T-helper 2 cell (primary cell): ENCODE measurements at places on chromosomes 12 and 14.

- no peak for DNase-seq
Observed at GRCh38 chr14:67680121-67680602, 5.7 kb upstream of the VTI1B start.

GRCh38 chr12:40222247-40222646 lies 2.5 kb upstream of the LRRK2 start:
- no peak for DNase-seq

DNA sequence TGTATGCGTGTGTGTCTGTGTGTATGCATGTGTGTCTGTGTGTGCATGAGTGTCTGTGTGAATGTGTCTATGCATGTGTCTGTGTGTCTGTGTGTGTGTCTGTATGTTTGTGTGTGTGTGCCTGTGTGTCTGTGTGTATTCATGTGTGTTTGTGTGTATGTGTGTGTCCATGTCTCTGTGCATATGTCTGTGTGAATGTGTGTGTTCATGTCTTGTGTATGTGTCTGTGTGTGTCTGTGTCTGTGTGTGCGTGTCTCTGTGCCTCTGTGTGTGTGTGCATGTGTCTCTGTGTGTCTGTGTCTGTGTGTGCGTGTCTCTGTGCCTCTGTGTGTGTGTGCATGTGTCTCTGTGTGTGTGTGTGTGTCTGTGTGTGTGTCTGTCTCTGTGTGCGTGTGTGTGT lies 82.4 kb downstream of the NINJ2 start:
- DNase-seq: no peak

DNA sequence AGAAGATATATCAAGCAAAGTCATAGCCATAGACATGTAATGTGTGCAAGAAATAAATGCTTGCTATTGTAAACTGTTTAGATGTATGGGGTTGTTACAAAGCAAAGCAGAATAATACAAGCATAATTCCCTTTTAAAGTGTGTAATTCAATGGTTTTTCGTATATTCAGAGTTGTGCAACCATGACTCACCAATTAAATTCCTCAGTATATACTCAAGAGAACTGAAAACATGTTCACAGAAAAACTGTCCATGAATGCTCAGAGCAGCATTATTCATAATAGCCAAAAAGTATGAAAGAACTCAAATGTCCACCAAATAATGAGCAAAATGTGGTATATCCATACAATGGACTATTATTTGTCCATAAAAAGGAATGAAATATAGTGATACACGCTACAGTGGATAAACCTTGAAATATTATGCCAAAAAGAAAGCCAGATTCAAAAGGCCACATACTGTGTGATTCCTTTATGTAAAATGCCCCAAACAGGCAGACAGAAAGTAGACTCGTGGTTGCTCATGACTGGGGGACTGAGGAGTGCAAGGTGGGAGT lies 9.3 kb downstream of the GXYLT1 start:
- no peak for DNase-seq

- no peak for DNase-seq
Observed at GRCh38 chr14:37650356-37651037, 55.1 kb downstream of the TTC6 start.

GRCh38 chr14:35435177-35435576 lies 30.6 kb upstream of the NFKBIA start:
- no peak for DNase-seq

DNA sequence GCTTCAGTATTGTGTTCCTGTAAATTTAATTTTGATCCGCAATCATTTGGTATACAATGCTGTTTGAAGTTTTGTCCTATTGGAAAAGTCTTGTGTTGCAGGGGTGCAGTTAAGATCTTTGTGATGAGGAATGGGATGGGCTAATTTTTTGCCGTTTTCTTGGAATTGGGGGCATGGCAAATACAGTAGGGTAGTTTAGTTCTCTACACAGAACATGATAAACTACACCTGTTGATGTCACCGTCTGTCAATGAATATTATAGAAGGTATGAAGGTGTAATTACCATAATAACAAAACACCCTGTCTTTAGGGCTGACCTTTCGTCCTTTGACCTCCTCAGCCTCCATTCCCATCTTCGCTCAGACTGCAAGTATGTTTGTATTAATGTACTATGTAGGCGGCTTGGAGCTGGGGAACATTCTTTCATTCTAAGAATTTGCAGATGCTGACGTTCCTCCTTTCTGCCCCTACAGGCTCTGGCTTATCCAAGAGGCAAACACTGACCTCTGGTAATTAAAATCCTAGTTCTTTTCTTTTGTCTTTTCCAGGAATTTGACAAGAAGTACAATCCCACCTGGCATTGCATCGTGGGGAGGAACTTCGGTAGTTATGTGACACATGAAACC lies 1.7 kb downstream of the DYNLL1 start:
- DNase-seq: no peak

GRCh38 chr12:95763809-95764253 lies 26.7 kb downstream of the NTN4 start:
- DNase-seq: no peak

DNA sequence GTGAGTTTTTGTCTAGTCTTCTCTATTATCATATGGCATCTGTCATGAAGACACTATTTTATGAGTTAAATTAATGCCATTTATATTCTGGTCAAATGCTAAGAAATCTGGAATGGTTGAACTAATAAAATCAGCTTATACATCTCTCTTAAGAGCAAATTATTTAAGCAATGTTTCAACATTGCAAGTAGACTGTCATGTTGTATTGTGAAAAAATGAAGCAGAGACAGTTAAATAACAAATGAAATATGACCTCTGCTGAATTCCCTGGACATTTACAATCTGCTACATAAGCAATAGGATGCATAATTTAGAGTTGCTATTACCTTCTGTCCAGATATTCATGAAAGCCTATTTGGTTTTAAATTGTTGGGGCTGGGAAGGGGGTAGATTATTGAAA lies 30.6 kb downstream of the NAV3 start:
- no peak for DNase-seq

GRCh38 chr12:67827820-67828383 lies 161.3 kb upstream of the IFNG-AS1 start:
- DNase-seq: no peak

DNA sequence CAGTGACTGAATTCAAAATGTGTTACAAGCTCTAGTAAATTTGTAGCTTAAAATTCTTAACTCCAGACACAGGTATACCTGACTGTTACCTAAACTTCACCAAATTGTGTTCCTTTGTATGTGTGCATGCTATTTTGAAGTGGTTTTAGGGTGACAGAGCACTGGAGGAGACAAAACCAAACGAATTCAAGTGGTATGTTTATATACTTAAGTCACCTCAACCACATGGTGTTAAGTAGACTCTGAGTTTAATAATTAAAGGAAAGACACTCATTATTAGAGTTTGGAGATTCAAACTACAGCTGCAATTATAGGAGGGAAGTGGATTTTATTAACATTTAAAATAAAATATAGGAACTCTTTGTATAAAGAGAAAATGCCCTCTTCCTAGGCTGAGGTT lies 84.3 kb downstream of the PLCZ1 start:
- no peak for DNase-seq
